ENCODE measurements at places on chromosomes 2 and 18. TPM values are rescaled to one million over a fixed set of nuclear protein-coding genes. Genes with fewer than 3 reads are reported as not detected.

GRCh38 chr2:46796031-46796430 is 119.6 kb downstream of the MCFD2 start:
- no peak for DNase-seq

DNA sequence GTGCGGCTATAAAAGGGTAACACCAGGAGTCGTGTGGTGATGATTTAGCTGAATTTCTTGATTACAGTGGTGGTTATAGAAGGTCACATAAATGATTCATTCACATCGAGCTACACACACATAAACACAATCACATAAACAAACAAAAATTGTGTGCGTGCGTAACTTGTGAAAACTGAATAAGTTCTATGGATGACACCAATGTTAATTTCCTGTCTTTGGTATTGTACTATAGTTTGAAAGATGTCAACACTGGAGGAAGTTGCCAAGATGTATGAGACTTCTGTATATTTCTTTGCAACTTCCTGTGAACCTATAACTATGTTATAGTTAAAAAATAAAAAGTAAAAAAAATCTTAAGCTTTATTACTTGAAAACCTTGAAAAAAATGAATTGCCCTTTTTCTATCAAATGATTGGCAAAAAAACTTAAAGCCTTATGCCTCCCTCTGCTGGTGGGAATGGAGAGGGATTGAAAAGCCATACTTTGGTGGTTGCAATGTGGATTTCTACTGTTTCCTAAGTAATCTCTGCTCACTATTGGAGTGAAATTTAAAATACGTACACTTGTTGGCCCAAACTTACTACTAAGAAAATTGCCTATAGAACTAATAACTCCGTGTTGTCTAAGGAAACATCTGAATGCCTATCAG is 227.7 kb downstream of the RPIA start:
- no peak for DNase-seq

DNA sequence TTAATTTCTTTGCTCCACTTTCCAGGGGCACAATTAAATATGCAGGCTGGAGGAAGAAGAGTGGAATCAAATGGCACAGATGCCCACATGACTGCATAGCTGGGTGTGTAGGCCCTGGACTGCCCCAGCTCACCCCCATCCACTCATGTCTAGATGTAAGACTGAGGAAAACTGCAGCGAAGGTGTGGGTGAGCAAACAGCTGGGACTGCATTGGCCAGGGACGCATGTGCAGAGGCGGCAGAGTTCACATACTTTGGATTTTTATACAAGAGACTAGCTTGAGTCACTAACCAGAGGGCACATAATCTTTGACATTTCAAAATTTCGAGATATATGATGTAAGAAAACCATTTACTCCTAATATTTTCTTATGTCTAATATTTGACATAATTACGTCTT is 60.1 kb downstream of the SPIRE1 start:
- DNase-seq = peak; percentile 22

DNA sequence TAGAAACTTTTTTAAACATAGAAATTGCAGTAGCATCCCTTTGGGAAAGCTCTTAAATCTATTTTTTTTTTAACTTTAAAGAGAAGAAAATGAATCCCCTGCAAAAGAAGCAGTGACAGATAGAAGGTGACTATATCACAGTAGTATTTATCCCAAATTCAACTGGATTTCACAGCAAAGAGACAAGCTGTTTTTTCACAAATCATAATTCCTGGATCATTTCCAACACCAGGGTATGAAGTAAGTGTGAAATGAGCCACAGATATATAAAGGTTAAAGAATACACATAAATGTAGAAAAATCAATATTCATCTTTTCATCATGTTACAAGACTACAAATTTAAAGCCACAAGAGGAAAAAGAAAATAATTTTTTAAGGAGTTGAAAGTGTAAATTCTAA is 1404.9 kb upstream of the NXPH2 start:
- no peak for DNase-seq

- DNase-seq = no peak
Observed at GRCh38 chr2:66569321-66569851, 134.5 kb downstream of the MEIS1 start.

DNA sequence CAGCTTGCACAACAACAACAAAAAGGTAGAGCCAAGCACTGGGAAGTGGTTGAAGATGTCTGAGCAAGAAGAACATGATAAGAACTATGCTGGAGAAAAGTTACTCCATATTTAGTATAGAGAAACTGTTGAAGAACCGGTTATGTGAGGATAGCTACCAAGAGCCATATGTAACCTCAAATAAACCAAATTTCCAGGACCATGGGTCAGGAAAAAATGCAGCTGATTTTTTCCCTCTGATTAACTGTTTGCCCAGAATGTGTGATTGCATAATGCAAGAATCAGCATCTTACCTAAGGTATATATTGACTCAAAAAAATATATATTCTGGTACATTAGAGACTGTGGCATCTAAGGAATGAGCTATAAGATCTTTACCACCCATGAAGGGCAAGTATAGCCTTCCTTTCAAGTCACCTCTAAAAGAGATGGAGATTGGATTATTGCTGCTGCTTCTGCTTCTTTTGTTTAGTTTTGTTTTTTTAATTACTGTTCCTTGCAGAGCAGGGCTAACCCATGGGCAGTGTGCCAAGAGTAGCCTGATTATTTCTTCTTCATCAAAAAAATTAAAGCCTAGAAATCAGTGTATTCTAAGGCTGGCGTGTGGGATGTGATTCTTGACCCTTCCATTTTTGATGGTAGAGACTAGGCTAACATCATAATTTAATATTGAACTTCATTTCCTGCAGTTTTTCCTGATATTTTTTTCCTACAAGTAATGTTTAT is 76.9 kb upstream of the MAP3K20 start:
- no peak for DNase-seq

GRCh38 chr18:32848826-32849225 is 76.0 kb upstream of the KLHL14 start:
- DNase-seq = no peak

- DNase-seq = no peak
Observed at GRCh38 chr2:230949966-230950873, 25.2 kb upstream of the GPR55 start.

GRCh38 chr2:54456612-54457322 is 640 bp downstream of the SPTBN1 start:
- no peak for DNase-seq

DNA sequence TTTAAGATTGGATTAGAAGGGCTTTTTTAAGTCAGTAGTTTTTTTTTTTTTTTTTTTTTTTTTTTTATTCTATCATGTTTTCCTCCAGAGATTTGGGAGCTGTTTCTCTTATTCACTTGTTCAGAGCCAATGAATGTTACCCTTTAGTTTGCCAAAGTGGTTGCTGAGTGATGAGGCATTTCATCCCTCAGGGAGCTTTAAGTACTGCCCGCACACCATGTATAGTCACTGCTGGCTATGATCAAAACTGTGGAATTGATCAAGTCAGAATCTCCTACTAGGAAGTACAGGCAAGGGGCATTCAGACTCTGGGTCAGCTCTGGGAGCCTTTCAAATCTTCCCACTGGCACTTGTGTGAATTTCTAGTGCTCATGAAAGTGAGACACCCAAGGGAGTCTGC is 201.6 kb downstream of the IKZF2 start:
- DNase-seq = no peak

GRCh38 chr2:853203-853870 is 97.3 kb upstream of the SNTG2 start:
- no peak for DNase-seq

DNA sequence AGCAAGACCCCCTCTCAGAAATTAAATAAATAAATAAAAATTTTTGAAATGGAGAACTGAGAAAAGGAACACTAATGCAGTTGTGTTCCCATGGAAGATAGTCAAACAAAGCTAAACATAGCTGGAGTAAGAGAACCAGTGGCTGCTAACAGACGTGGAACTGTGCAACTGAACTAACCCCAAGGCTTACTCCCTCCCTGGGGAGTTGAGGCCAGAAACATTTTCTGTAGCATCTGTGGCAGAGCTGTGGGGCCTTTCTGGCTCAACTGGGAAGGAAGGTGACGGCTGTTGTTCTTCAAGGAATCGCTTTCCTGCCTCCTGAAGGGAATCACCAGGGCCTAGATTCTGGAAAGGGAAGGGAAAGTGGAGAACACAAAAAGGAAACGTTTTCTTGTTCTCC is 53.9 kb upstream of the B3GNT2 start:
- no peak for DNase-seq

DNA sequence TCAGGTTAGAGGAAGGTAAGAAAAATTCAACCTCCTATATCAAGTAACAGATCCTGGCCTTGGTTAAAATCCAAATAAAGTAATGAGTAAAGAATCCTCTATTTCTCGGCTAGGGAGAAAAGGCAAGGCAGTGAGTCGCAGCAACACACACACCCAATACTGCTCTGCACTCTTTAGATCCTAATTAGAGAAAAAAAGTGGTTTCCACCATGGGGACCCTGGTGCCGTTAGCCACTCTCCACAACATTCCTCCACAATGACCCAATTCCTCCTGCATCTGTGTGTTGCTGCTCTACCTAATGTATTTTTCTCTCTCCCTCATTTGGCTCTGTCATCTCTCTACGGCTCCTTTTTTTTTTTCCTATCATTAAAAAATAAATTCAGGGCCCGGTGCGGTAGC is 462.7 kb downstream of the METTL4 start:
- DNase-seq = no peak

GRCh38 chr2:219285894-219286425 is 6.8 kb downstream of the DNAJB2 start:
- no peak for DNase-seq

DNA sequence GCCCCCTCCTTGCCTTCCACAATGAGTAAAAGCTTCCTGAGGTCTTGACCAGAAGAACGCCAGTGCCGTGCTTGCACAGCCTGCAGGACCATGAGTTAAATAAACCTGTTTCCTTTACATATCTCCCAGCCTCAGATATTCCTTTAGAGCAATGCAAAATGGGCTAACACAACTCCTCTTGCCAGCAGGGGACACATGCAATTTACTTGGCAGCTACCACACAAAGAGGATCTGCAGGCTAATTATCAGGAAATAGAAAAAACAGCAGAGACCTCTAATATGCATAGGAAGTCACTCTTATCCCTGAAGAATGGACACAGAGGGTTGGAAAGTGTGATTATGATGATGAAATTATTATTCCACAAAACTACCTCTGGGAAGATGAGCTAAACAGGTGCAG is 114.0 kb downstream of the PIEZO2 start:
- no peak for DNase-seq

DNA sequence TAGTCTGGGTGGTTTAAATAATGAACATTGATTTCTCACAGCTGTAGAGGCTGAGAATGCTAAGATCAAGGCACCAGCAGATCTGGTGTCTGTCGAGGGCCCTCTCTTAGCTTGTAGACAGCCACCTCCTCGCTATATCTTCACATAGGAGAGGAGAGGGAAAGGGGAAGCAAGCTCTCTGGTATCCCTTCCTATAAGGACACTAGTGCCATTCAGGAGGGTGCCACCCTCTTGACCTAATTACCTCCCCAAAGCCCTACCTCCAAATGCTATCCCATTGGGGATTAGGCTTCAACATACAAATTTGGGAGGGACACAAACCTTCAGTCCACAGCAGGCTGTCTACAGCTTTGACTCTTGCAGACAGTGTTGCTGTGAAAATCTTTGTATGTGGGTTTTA is 76.7 kb downstream of the BOLA3 start:
- DNase-seq = no peak

DNA sequence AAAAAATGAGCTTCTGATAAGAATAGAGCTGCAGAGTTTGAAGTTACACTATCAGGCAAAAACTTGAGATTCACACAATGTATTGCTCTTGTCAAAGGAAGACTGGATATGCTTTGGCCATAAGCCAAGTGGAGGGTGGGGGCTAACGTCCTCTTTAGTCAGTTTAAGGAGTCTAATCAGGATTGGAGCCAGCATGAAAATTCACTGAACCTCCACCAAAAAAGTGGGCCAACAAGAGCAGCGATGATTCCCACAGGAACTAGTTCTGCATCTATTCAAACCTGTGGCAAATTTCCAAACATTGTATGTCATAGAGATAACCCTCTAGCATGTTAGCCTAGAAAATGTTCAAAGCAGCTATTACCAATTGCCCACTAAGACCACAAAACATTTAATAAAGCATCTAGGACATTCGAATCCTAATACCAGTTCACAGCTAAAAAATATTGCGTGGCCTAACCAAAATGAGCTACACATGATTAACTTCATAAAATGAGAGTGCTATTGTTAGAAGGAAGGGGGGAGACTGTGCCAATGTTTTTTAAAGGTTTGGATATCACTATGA is 43.5 kb upstream of the TMEM247 start:
- DNase-seq = no peak

- no peak for DNase-seq
Observed at GRCh38 chr2:197261808-197262226, 48.8 kb downstream of the ANKRD44 start.

GRCh38 chr2:117621326-117621725 is 193.2 kb upstream of the DDX18 start:
- DNase-seq = no peak

GRCh38 chr2:78576409-78576808 is 449.1 kb upstream of the REG3G start:
- DNase-seq = no peak

GRCh38 chr2:164599954-164600589 is 21.2 kb downstream of the GRB14 start:
- peak; percentile 86 for DNase-seq

The TGFA gene
- total RNA-seq = 0.93 TPM

The FARSB gene
- 15.3 TPM for total RNA-seq

The ARHGAP15 gene
- total RNA-seq = not detected

The FOXD4L1 gene
- not detected for total RNA-seq

The LYPD6B gene
- 1.3 TPM for total RNA-seq

The FBXO41 gene
- 2.3 TPM for total RNA-seq

The NPHP1 gene
- total RNA-seq = 2.7 TPM

The DOK6 gene
- 1.2 TPM for total RNA-seq

The FBLN7 gene
- 5.8 TPM for total RNA-seq

Data from glomerular endothelial cell (primary cell).